ENCODE measurements at places on chromosomes 11 and 22.

GRCh38 chr11:64643920-64644646 lies 53.1 kb downstream of the SLC22A12 start:
- no peak for DNase-seq

- DNase-seq: no peak
These were observed 2.0 kb upstream of the KCNK4 start for GRCh38 chr11:64289002-64289564.

- DNase-seq: no peak
These were observed 12.6 kb downstream of the C22orf23 start for GRCh38 chr22:37940698-37941376.

- no peak for DNase-seq
These were observed 23.9 kb downstream of the TTC17 start for GRCh38 chr11:43382614-43383013.

DNA sequence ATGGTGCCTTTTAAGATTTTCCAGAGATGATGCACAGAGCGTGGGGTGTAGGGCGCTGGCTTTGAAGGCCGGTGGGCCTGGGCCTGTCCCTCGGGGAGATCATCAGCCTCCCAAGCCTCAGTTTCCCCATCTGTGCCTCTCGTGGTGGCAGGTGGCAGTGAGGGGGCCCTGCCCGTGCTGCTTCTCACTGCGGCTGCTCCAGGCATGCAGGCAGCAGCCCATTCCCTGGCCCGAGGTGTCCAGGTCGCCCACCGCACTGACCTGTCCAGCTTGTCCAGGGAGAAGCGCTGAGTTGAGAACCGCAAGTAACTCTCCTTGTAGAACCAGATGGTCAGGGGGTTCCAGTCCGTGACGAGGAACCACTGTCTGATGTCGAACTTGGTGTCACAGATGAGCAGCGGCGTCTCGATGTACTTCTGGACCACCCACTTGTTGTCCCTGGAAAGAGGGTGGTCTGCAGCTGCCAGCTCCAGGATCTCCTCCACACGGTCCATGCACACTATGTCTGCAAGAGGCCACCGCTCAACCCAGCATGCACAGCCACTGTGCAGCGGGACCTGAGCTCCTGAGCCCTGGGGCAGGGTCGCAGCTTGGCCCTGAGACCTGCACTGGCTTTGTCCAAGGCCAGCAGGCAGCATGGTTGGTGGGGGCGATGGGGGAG lies 20.5 kb upstream of the IL17REL start:
- no peak for DNase-seq

- no peak for DNase-seq
These were observed 20.6 kb downstream of the PARVA start for GRCh38 chr11:12397931-12398334.

DNA sequence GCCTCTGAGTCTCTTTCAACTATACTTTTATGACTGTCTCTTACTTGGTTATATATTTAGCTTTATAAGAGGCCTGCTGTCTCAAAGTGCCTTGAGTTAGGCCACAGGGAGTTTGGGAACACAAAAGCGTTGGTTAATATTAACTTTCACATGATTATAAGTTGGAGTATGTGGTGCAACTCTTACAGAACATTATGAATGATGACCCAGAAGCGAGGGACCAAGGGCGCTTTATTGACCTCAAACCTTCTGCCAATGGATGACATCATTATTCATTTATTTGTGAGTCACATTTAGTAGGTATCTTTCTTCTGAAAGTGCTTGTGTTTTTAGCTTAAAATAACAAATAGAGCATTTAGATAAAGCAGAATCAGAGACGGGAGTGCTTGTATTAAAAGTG lies 298.0 kb upstream of the ZC3H12C start:
- no peak for DNase-seq

All from CD4-positive, alpha-beta memory T cell (primary cell).